Brain microvascular endothelial cell (primary cell): ENCODE measurements at places on chromosomes 7 and 10.

- DNase-seq: no peak
These were observed 293.7 kb downstream of the BBS9 start for GRCh38 chr7:33422825-33423645.

GRCh38 chr10:13808556-13809391 is 222.0 kb downstream of the PRPF18 start:
- no peak for DNase-seq

GRCh38 chr10:132370426-132371340 is 26.3 kb upstream of the PWWP2B start:
- no peak for DNase-seq

- peak; percentile 46 for DNase-seq
These were observed at the start of gene CCNY for GRCh38 chr10:35336084-35336831. CCNY (plus strand) TSS chr10:35336509; CDS start chr10:35337054, 545 bp downstream.

GRCh38 chr10:1754506-1755153 is 17.3 kb upstream of the ADARB2 start:
- no peak for DNase-seq

DNA sequence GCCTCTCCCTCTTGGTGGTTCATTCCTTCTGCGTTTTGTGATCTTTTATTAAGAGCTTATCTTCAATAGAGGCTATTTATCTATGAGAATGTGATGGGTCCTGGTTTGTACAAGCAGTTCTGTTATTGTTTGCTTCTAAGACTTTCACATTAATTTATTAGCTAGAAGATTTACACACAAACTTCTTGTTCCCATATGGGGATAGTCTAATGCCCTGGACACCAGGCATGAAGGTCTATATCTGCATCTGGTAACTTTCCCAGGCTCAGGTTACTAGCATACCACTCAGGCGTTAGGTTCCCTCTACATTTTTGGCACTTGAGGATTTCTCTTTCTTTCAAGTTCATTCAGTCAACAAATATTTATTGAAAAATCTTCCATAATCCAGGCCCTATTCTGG is 7.7 kb downstream of the XPNPEP1 start:
- no peak for DNase-seq

DNA sequence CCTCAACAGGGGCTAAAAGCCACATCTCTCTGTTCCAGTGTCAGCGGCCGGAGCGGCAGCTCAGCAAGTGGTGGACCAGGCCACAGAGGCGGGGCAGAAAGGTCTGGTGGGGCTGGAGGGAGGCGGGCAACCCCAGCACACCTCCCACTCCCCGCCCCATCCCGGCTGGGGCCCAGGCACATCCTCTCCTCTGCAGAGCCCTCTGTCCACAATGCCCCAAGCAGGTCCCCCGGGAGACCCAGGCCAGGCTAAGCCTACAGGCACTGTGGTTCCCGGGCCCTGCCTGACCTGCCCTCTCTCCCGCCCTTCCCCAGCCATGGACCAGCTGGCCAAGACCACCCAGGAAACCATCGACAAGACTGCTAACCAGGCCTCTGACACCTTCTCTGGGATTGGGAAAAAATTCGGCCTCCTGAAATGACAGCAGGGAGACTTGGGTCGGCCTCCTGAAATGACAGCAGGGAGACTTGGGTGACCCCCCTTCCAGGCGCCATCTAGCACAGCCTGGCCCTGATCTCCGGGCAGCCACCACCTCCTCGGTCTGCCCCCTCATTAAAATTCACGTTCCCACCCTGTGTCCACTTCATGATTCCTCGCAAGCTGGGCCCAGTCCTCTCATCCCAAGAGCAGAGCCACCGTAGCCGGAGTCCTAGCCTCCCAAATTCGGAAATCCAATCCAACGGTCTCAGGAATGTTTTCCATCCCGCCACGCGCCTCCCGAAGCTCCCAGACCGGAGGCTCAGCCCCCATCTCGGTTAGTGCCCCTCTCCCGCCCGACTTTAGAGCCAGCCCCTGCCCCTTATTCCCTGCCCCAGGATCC is 2.1 kb downstream of the ADIRF start:
- no peak for DNase-seq

DNA sequence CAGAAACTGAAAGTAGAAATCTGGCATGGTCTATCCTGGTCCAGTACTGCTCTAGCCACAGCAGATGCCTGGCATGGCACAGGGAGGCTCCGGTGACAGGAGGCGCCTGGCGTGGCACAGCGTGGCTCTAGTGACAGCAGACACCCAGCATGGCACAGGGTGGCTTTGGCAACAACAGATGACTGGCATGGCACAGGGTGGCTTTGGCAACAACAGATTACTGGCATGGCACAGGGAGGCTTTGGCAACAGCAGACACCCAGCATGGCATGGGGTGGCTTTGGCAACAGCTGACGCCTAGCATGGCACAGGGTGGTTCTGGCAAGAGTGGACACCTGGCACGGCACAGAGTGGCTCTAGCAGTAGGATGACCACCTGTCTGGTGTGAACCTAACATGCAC is 480.5 kb upstream of the FOXK1 start:
- no peak for DNase-seq

DNA sequence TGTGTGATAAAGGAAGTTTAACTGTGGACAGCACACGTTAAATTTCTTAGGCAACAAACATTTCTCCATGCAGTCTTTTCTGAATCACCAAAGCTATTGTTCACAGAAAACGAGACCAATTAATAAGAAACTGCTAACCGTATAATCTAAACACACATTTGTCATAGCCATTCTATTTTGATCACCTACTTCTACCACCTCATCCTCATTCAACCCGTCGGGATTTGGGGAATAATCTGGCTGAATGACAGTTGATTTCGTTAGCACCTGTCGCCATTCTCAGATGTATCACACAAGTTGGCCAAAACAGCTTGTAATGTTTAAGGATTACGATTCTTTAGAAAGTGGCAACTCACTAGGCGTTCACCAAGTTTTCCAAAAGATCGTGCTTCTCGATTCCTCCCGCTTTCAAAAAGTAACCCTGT is 1.2 kb downstream of the EZH2 start:
- no peak for DNase-seq

DNA sequence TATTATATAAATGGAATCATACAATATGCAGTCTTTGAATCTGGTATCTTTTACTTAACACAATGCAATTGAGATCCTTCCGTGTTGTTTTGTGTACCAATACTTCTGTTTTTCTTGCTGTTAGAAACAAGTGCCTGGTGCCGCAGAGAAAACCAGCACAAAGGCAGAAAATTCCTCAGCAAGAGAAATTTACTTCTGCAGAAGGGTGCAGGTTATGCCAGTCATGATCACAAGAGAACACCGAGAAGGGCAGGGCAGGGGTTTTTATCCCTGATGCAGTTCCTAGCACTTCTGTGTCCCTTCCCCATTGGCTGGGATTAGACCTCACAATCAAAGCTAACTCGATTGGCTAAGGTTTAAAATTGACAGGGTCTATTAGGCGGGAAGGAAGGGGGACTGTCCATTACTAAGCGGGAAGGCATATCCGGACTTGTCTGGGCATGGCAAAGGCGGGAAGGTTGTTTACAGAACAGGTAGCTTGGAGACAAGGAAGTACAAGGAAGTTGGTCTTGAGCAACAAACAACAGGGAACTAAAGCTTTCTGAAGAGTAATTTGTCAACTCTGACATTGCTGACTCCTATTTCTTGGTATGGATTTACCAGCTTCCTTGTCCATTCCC is 2.4 kb upstream of the ZNF33B start:
- DNase-seq: no peak

GRCh38 chr10:43310872-43311271 is 44.0 kb upstream of the RASGEF1A start:
- DNase-seq: no peak

DNA sequence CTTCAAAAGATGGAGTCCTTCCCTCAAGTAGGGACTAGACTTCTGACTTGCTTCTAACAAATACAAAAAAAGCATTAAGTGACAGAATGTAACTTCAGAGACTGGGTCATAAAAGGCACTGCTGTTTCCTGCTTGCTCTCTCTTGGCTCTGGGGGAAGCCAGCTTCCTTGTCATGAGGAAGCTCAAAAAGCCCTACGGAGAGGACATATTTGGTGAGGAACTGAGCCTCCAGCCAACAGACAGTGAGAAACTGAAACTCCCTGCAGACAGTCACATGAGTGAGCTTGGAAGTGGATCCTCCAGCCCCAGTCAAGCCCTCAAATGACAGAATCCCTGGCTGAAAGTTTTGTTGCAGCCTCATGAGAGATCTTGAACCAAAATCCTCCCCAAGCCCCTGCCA is 26.3 kb upstream of the SLC35G1 start:
- DNase-seq: no peak

DNA sequence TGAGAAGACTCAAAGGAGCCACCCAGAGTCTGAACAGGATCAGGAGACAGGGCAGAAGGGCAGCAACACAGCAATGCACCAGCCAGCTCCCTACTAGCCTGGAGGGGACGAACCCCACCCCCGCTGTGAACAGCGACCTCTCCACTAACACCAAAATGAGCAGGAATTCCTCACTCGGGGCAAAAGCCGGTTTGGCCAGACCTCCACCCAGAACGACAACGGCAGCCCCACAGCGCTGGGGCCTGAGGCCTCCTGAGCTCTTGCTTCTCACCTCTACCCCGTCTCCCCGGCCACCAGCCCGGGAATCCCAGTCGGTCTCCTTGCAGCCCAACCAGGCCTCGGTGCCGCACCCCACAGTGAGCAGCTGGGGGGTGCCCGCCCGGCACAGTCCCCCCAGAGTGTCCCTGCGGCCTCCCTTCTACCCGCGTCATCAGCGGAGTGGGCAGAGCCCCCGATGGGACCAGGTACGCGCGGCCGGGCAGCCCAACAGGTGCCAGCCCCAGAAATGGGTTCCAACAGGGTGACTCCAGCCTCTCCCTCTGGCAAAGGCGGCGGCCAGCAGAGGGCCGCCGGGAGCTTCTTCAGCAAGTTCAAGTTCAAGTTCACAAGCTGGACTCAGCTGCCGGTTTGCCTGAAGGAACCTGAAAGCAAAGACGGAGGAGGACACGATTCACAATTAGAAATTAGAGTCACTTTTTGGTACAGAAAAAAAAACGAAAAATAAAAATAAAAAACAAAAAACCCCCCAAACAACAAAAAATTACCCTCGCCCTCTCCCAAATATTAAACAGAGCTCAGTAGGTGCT is 129.0 kb downstream of the MARCHF5 start:
- peak; percentile 17 for DNase-seq

GRCh38 chr10:61410353-61411070 is 42.7 kb downstream of the TMEM26 start:
- no peak for DNase-seq

GRCh38 chr7:117401293-117402002 is 25.8 kb downstream of the ASZ1 start:
- DNase-seq: peak; percentile 12

- DNase-seq: no peak
These were observed 296.8 kb upstream of the MKI67 start for GRCh38 chr10:128422999-128423398.

- DNase-seq: no peak
These were observed 100.9 kb upstream of the PHYHIPL start for GRCh38 chr10:59075576-59075975.

GRCh38 chr10:133343558-133343957 is 3.6 kb upstream of the PRAP1 start:
- DNase-seq: no peak

DNA sequence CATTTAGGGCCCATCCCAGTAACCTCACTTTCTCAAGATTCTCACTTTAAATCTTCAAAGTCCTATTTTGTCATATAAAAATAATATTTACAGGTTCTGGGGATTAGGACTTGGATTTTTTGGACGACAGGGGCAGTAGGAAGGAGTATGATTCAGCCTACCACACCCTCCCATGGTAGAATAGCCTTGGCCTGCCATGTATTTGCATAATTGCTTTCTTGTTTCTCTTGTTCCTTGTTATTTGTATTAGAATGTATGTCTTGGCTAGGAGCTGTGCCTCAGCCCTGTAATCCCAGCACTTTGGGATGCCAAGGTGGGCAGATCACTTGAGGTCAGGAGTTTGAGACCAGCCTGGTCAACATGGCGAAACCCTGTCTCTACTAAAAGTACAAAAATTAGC is 92.5 kb downstream of the ELAPOR2 start:
- no peak for DNase-seq

- no peak for DNase-seq
These were observed 39.8 kb downstream of the AKR1B1 start for GRCh38 chr7:134419085-134419484.

DNA sequence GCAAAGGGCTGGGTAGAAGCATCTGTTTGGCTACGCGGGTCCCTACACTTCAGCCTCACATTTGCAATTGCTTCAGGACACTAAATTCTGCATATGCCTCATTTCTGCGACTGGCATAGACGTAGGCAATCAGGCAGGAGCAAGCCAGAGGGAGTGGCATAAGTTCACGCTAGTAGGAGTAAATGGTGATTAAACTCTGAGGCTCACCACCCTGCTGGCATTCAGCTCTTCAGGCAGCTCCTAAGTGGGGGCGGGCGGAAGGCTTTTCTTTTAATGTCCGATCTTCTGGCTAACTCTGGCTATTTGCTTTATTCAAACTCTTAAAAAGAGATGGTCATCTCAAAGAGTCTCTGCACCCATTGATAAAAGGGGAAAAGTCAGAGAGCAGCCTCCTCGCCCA is 45.3 kb downstream of the RGS10 start:
- no peak for DNase-seq

DNA sequence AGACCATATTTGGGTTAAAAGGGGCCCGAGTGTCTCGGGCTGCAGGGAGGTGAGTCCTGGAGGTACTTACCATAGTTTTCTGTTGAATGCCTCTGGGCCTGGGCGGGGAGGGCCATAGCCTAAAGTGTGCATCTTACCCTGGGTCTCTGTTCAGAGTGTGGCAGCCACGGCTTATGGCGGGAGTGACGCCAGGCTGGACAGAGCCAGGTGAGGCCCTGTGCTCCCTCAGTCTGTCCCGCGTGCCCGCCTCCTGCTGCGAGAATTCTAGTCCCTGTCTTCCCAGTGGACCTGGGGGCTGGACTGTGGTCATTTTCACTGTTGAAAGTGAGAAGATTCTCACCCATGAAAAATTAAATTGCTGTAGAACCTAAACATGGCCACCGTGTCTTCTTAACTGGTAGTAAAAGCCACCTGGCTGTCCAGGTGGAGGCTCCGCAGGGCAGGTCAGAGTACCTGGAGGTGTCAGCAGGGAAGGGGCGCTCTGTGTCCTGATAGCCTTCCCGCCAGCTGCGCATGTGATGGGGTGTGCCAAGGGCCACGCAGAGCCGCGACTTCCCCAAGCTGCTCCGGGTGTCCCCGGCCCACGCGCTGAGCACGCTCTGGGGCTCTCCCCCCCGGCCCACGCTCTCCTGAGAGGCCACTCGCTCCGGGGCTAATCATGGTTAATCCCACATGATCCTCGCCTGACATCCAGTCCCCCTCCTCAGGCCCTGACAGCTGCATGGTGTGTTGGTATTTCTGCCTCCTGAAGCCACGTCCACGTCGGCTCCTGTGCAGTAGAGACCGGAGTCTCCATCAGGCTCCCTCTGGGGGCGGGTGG is 20.3 kb downstream of the INPP5A start:
- DNase-seq: no peak

- DNase-seq: no peak
These were observed 238.1 kb downstream of the CAMK1D start for GRCh38 chr10:12587451-12587888.

GRCh38 chr7:45114926-45115325 is 3.4 kb upstream of the TBRG4 start:
- DNase-seq: no peak

DNA sequence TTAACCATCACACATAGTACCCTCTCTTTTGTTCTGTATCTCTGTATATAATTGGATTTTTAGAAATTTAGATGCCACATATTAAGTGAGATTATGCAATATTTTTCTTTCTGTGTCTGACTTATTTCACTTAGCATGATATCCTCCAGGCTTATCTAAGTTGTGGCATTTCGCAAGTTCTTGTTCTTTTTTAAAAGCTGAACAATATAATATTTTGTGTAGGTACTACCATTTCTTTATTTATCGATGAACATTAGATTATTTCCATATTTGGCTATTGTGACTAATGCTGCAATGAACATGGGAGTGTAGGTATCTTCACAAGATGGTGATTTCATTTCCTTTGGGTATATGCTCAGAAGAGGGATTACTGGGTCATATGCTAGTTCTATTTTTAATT is 295.0 kb downstream of the SUGCT start:
- no peak for DNase-seq
